T follicular helper cell (primary cell): ENCODE measurements at places on chromosomes 4 and X.
A peak's percentile ranks its signal among the peaks of the same experiment; 100 is the strongest.

DNA sequence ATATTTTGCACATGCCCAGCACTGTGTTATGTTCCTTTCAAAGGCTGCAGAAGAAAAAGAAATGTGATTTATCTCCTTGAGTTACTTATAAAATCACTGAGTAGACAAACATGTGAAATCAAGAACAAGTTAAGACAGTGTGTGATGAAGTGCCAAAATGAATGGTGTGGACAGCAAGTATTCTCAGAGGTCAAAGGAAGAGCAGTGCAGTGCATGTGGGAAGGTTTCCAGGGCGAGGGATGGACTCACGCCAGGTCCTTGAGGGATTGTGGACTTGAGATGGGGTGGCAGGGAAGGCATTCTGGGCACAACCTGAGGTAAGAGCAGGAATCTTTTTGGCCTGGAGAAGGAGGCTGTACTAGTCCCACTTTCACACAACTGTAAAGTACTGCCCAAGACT, 115.5 kb downstream of the FNIP2 start:
- no peak for DNase-seq

DNA sequence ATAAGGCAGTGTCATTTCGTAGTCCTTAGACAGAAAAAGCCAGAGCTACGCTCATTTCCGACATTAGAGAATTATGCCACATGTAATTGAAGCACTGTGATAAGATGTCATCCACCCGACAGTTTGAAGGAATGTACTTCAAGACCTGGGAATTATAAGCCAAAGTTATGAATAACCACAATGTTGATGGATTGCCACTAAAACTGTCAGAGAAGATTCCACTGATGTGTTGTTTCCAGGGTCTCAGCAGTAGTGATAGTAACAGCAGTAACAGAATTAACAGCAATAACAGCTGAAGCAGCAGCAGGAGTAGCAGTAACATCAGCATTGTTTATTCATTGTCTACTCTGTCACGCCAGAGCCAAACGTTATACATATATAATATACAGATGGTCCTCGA, 24.7 kb downstream of the RAB33A start:
- DNase-seq: no peak

DNA sequence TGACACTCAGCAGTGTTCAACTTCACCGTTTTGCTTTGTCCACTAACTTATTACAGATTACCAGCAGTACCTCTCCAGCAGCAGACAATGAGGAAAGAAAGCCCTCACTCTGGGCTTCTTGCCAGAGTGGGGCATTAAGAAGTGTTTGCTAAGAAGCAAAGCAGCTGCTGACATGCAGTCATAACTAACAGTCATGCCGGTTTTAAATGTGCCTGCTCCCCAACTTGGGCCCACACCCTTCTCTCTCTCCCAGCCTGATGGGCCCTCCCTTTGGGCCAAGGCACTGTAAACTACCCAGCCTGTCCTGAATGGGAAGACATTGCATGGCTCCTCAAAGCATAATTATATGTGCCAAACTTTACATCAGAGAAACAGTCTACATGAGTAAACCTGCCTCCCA, 54.6 kb upstream of the HHIP start:
- DNase-seq: no peak

DNA sequence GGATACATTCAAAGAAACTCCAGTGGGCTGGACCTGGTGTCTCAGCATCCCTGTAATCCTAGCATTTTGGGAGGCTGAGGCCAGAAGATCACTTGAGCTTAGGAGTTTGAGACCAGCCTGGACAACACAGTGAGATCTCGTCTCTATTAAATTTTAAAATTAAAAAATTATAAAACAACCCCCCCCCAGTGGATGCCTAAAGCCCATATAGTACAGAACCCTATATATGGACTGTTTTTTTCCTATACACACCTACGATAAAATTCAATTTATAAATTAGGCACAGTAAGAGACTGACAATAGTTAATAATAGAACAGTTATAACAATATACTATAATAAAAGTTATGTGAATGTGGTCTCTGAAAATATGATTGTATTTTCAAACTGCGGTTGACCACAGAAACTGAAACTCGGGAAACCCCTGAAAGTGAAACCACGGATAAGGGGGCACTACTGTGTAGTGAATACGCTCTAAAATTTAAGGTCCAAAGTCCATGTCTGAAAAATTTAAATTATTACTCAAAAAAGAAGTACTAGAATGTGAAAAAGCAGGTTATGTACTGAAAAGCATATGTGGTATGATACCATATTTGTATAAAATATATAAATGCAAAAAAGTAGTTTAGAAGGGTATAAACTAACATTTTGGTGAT, 2.0 kb downstream of the SMIM14 start:
- DNase-seq: no peak

- no peak for DNase-seq
These were observed 146.2 kb downstream of the SPATA18 start for GRCh38 chr4:52197306-52197705.

- no peak for DNase-seq
These were observed 63.3 kb upstream of the ANXA10 start for GRCh38 chr4:168028970-168029597.

- peak; percentile 9 for DNase-seq
These were observed 124.2 kb upstream of the MBNL3 start for GRCh38 chrX:132612821-132613564.
